Right renal cortex interstitium (tissue), 3 donors: ENCODE measurements at places on chromosomes 5 and 9. TPM values are rescaled to one million over a fixed set of nuclear protein-coding genes. Genes with fewer than 3 reads are reported as not detected.

- DNase-seq, result no peak
Measured at GRCh38 chr5:75551471-75551870, 39.8 kb downstream of the POLK start.

Gene ARL14EPL
- polyA plus RNA-seq, result not detected

GRCh38 chr9:16633794-16634193 lies 236.7 kb downstream of the BNC2 start:
- DNase-seq, result no peak

DNA sequence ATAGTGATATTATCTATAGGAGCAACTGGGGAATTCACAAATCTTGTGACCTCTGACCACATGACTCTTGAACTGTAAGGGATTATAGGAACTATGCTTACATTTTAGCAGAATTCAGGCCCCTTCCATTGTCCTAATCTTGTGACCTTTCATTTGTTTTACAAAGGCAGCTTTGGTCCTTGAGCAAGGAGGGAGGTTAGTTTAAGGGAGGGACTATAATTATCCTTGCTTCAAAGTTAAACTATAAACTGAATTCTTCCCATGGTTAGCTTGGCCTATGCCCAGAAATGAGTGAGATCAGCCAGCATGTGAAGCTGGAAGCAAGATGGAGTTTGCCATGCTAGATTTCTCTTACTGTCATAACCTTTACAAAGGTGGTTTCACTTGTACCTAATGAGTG lies 51.2 kb downstream of the TARS1 start:
- no peak for DNase-seq

DNA sequence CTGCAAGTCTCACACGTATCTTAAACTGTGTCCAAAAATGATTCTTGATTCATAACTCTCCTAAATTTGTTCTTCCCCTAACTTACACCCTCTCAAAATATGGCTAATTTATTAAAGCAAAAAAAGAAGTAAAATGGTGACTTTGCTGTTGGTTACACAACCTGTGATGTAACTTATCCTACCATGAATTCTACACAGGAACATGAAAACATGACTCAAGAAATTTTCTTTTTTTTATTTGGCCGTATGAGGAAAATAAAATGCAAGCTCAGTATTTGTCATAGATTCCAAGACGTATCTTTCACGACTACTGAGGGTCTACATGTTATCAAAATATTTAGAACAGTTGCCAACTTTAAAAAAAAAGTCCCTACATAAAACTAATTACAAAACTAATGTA lies 9.2 kb downstream of the LIFR start:
- no peak for DNase-seq

DNA sequence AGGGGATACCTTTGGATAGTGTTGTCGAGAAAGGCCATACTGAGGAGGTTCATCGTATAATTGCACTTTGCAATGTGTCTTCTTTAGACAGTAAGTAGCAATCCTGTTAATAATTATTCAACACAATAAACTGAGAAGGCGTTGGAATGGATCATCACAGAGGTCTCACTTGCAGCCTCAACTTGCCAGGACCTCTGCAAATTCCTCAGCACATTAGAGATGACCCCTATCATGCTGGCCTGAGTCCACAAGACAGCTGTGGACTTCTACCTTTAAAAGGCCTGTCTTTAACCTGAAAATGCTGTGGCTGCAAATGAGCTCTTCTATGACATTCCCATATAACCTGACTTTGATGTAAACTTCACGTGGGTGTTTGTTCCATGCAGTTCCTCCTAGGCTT lies 14.1 kb downstream of the SH3TC2 start:
- no peak for DNase-seq

Gene STPG3
- polyA plus RNA-seq, result 1.1 TPM

Gene CDHR2
- 23.1 TPM for polyA plus RNA-seq

GRCh38 chr9:126614088-126614454 lies 343 bp downstream of the LMX1B start:
- no peak for DNase-seq

DNA sequence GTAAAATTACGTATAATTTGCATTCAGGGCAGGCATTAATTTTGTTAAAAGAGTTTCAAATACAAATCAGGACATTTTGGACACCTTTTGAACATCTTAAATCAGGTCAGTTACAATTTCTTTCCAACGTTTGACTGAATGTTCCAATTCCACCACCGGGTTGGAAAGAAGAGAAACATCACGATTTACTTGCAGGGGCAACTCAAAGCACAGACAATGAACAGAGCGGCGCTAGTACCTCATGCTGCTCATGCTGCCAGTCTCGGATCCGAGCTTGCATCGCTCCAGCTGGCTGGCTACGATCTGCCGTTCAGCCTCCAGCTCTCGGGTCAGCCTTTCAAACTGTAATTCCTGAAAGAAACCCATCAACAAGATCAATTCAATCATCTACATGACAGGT lies 339.5 kb downstream of the CTNND2 start:
- no peak for DNase-seq

Gene ANKRD55
- 1.1 TPM for polyA plus RNA-seq

Gene PCDHB15
- polyA plus RNA-seq, result 15.4 TPM

GRCh38 chr5:73751254-73751914 lies 125.4 kb downstream of the ARHGEF28 start:
- no peak for DNase-seq

DNA sequence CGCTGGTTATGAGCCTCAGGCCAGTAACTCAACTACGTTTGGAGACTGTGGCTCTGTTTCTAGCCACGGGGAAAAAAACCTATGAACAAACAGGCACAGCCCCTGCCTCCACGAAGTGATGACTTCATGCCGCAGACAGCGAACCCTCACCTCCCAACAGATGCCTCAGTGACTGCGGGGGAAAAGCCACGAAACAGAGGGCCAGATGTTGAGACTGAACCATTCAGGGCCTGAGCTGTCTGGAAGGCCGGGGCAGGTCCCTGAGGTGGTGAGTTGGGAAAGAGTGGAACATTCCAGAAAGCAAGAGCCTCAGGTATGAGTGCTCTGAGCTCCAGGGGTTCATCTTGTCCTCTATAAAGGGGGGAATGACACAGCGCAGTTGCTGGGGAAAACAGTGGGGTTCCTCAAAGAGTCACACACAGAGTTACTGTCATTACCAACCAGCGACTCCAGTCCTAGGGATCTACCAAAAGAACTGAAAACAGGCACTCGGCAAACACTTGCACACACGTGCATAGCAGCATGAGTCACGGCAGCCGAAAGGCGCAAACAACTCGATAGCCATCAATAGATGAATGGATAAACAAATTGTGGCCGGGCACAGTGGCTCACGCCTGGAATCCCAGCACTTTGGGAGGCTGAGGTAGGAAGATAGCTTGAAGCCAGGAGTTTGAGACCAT lies 15.3 kb downstream of the PLPP7 start:
- no peak for DNase-seq

GRCh38 chr5:133245191-133246052 lies 193.6 kb downstream of the HSPA4 start:
- no peak for DNase-seq

Gene F2RL2
- 0.35 TPM for polyA plus RNA-seq

Gene PPP1R26
- 31.0 TPM for polyA plus RNA-seq

GRCh38 chr5:149284501-149284900 lies 12.8 kb downstream of the AFAP1L1 start:
- DNase-seq, result no peak

DNA sequence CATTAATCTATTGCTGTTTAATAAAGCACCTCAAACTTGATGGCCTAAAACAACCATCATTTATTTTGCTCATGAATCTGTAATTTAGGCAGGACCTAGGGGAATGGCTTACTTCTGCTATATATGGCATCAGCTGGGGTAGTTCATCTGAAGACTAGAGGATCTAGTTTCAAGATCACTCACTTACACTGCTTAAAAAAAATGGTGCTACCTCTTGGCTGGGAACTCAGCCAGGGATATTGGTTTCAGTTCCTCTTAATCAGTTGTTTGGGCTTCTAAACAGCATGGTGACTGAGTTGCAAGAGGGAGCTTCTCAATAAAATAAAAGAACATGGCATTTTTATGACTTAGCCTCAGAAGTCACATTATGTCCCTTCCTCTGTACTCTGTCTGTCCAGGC lies 142.0 kb downstream of the FAM114A2 start:
- DNase-seq, result peak; percentile 17

Gene ENTREP1
- 1.6 TPM for polyA plus RNA-seq

- no peak for DNase-seq
Measured at GRCh38 chr5:5782402-5782801, 359.9 kb downstream of the ICE1 start.

Gene C9orf153
- polyA plus RNA-seq, result 0.24 TPM

DNA sequence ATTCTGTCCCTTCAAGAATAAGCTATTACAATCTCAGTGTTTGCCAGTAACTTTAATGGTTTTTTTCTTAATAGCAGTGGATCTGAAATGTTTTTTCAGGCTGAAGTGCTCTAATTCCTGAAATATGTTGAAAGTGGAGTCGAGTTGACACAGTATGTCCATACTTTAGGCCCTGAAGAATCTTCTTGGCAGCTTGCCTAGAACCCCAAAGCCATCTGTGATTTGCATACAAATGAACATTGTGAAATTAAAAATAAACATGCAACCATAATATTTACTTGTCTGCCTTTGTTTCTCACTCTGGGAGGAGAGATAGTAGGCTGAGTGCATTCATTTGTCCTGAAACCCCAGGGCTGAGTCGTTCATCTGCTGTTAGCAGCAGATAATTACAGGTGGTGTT lies 152.7 kb downstream of the ADCY2 start:
- no peak for DNase-seq

- DNase-seq, result no peak
Measured at GRCh38 chr5:78720227-78720985, 71.8 kb upstream of the LHFPL2 start.

- no peak for DNase-seq
Measured at GRCh38 chr5:61910771-61911170, 395.2 kb upstream of the KIF2A start.

GRCh38 chr5:179272326-179273072 lies 72.8 kb downstream of the ADAMTS2 start:
- DNase-seq, result no peak

DNA sequence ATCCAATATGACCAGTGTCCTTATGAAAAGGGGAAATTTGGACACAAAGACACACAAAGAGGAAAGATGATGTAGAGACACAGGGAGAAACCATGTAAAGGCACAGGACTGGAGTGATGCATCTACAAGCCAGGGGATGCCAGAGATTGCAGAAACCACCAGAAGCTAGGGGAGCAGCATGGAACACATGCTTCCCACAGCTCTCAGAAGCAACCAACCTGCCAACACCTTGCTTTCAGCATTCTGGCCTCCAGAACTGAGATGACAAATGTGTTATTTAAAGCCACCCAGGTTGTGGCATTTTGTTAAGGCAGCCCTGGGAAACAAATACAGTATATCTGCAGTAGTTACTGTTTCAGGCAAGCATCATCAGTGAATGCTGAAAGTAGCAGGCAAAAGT lies 23.2 kb downstream of the DAP start:
- DNase-seq, result no peak

GRCh38 chr5:157690690-157691433 lies 19.5 kb downstream of the C5orf52 start:
- DNase-seq, result no peak

- no peak for DNase-seq
Measured at GRCh38 chr9:133750982-133751649, 13.0 kb upstream of the SARDH start.

Gene TEK
- 49.7 TPM for polyA plus RNA-seq

GRCh38 chr5:146789712-146790653 lies 88.6 kb downstream of the PPP2R2B start:
- DNase-seq, result no peak

- DNase-seq, result no peak
Measured at GRCh38 chr5:72138943-72139521, 31.8 kb downstream of the MAP1B start.

- DNase-seq, result no peak
Measured at GRCh38 chr5:52468976-52469375, 318.7 kb upstream of the ITGA1 start.

Gene FAM78A
- polyA plus RNA-seq, result 2.3 TPM

GRCh38 chr5:131067636-131068035 lies 97.4 kb downstream of the HINT1 start:
- no peak for DNase-seq

DNA sequence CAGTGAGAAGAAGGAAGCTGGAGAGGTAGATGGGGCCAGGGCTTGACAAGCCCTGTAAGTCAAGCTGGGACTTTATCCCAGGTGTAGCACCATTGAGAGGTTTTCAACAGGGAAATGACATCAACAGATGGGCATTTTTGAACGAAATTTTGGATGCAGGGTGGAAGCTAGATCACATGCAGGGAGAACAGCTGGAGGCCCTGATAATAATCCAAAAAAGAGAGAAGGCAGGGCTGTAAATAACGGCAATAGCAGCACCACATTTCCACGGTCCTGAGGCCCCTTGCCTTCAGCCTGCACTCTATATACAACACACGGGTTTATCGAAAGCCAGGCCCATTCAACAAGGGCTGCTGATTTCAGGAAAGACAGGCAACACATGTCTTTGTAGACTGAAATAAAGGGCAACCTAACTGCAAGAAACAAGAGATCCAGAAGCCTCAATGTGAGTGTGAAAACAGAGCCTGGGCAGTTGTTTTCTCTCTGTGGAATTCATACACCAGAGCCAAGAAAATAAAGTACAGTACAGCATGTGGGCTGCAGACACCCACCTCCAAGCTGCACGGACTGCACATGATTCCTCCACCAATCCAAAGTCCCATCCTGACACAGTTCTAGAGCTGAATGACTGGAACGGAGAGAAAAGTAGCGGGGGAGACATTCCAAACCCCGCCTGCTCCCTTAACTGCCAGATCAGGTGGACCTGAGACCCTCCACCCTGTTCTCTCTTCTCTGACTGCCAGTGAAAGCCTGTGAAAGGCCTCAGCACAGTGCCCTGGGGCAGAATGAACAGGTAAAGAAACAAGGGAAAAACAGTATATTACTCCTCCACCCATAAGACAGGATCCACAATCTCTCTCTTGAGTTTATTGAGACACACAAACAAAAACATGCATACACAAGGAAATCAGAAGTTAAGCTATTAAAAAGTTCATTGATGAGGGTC lies 36.3 kb downstream of the KLHL3 start:
- DNase-seq, result no peak

GRCh38 chr9:135265931-135266330 lies 178.5 kb downstream of the OLFM1 start:
- no peak for DNase-seq

GRCh38 chr5:124453221-124454051 lies 293.0 kb downstream of the ZNF608 start:
- DNase-seq, result no peak

GRCh38 chr5:133675376-133676154 lies 63.2 kb upstream of the FSTL4 start:
- DNase-seq, result no peak

Gene NPDC1
- polyA plus RNA-seq, result 20.1 TPM

GRCh38 chr9:27425827-27426510 lies 98.1 kb upstream of the IFNK start:
- DNase-seq, result no peak

DNA sequence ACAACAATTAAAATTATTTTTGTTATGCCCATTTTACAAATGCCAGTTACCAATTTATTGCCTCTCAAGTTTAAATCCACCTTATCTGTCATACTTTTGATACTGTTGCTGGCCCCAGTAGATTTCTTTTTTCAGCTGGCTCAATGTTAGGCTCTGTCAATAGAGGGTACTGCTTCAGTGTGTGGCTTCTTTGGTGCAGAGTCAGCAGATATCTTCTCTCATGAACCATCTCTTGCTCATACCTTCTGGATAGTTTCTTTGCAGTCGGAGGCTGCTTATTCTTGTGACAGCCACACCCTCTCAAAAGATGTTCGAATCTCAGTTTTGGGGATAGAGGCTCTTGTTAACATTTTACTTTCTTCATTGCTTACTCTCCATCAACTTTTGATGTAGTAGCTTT lies 849.9 kb upstream of the SEMA6A start:
- DNase-seq, result no peak

Gene SIT1
- polyA plus RNA-seq, result 0.36 TPM

- no peak for DNase-seq
Measured at GRCh38 chr9:110047232-110047954, 160.6 kb downstream of the C9orf152 start.

Gene FAM153A
- polyA plus RNA-seq, result 0.14 TPM
